Cortex of kidney (tissue), 1 donor: ENCODE measurements at places on chromosomes 5 and 9.

DNA sequence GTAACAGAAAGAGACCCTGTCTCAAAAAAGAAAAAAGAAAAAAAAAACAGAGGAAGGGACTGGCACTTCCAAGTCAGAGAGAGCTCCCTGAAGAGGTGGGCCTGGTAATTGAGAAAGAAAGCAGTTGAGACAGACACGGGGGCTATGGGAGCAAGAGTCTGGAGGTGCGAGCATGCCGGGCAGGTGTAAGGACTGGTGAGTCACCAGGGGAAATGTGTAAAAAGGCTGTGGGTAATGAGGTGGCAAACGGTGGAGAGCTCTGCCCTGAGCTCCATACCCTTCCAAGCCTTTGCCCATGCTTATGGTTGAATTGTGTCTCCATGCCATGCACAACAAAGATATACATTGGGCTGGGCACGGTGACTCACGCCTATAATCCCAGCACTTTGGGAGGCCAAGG, 18.0 kb upstream of the JADE2 start:
- DNase-seq, result no peak

DNA sequence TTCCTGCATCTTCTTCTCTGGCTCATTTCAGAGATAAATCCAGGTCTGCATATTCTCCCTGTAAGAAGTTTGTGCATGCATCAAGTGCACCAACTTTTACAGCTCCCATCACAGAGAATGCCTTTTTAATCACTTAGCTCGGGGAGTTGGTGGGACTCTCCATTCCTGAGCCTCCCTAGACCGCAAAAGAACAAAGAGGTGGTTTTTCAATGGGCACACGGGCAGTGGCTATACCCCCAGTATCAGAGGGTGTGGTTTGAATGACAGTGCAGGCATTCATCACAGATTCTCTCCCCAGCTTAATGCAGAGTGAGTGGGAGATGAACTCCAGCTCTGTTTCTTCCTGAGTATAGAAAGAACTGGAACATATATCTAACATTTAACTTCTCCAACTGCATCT, 264.7 kb upstream of the NR4A3 start:
- no peak for DNase-seq

- DNase-seq, result no peak
Observed at GRCh38 chr9:76562511-76562911, 103.5 kb downstream of the GCNT1 start.

DNA sequence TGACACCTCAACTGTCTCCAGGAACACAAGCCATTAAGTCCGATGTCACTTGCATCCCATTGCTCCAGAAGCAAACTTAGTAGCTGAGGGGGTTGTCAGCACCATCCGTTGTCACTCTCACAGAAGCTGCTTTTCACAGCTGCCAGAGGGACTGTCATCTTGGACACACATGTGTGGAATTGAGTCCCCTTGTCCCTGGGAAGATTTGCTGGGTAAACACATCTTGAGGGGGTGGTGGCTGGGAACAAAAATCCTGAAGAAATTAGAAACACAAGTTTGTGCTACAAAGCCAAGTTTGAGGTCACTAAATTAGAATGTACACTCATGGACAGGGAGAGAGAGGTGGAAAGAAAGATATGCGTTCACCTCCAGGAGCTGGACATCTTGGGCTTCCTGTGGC, 55.2 kb upstream of the ADRA1B start:
- no peak for DNase-seq

- no peak for DNase-seq
Observed at GRCh38 chr9:124934290-124934689, 6.6 kb downstream of the GOLGA1 start.

- DNase-seq, result no peak
Observed at GRCh38 chr5:158212237-158212636, 353.3 kb upstream of the CLINT1 start.
